ENCODE measurements at places on chromosomes 4 and X.
A peak's percentile ranks its signal among the peaks of the same experiment; 100 is the strongest.

- DNase-seq: peak; percentile 57
Observed at GRCh38 chrX:152632445-152633097, 5.1 kb upstream of the GABRQ start.

- no peak for DNase-seq
Observed at GRCh38 chrX:45424326-45424725, 223.7 kb upstream of the DIPK2B start.

DNA sequence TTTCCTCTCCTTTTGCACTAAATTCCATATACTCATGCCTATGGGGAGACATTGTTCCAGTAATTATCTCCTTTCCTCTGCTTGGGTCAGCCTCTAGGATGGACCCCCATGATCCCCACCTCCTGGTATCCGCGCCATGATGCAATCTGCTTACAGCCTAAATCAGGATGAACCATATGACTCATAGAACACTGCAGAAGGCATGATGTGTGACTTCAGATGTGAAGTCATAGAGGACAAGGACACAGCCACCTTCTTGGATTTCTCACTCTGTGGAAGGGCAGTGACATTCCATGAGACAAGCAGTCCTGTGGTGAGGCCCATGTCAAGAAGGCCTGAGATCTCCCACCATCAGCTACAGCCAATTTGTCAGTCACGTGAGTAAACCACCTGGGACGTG is 9.0 kb upstream of the TMEM144 start:
- DNase-seq: no peak

- DNase-seq: no peak
Observed at GRCh38 chr4:23015821-23016220, 323.1 kb downstream of the GBA3 start.

GRCh38 chr4:176377780-176378179 is 58.0 kb downstream of the SPCS3 start:
- peak; percentile 12 for DNase-seq

- no peak for DNase-seq
Observed at GRCh38 chr4:5477613-5478012, 230.7 kb downstream of the EVC2 start.

DNA sequence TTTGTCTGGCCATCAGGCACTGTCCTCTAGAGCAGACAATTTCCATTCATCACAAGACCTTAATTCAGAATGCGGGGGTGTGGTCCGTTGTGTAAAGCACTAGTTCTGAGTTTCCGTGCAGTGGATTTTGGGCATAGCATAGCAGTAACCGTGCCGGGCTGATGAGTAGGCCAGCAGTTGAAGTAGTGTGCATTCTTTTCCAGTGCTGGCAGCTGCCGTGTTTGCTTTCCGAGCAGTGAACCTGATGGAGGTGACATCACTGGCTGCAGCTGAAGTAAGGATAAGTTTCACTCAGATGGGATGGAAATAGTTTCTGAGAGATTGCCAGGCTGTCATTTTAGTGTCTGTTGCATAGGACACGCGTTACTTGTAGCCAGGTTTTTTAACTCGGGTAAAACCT is 107.0 kb upstream of the STIM2 start:
- no peak for DNase-seq

DNA sequence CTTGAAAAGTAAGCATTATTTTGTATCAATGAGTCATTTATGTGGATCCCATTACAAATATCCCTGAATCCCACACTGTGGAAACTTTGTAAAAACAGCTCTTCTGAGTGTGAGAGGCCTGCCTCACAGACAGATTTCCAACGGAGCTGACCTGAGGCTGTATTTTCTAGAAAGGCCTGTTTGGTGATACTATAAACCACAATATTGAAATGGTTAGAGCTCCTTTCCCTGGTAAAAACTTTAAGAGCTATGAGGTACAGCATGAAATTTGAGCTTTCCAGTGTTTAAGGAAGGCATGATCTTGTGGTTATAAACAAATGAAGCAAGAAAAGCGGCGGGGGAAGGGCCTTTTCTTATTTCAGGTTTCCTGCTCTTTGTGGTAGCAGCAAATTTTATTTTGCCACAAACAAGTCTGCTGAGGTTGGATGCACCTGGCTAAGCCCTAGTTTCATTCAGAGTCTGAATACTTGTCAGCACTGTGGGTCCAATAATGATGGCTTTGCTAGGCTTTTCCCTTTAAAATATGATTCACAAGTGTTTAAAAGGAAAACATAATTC is 86.8 kb upstream of the ETNPPL start:
- no peak for DNase-seq

DNA sequence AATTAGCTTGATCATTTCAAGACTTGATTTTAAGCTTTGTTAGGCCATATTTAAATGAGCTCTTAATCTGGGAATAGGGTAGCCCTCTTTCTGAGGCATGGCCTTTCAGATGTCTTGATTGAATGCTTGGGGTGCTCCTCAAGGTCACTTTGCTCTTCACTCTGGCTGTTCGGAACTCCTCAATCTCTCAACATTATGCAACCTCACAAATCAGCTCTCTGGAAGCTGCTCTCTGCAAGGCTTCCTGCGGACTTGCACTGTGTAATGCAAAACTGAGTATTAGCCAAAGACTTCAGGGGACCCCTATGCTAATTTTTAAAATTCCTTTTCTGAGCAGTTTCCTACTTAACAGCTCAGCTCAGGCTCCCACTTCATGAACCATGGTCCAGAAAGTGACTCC is 398.3 kb downstream of the PRDM5 start:
- no peak for DNase-seq

Data from NCI-H1105 (cell line).